ENCODE measurements at places on chromosomes 5 and 9. TPM values are rescaled to one million over a fixed set of nuclear protein-coding genes. Genes with fewer than 3 reads are reported as not detected.

Gene ARSI
- 0.27 TPM for polyA plus RNA-seq

Gene CTSL
- polyA plus RNA-seq = 134 TPM

Gene TAF11L5
- polyA plus RNA-seq = not detected

Gene LECT2
- polyA plus RNA-seq = not detected

Gene FAM200C
- polyA plus RNA-seq = 6.8 TPM

Gene PLPPR1
- polyA plus RNA-seq = 0.08 TPM

Gene PFN3
- polyA plus RNA-seq = not detected

Gene DOK3
- 10.7 TPM for polyA plus RNA-seq

Gene FAM114A2
- polyA plus RNA-seq = 6.5 TPM

Gene EPB41L4B
- 9.2 TPM for polyA plus RNA-seq

Gene SPATA31D4
- not detected for polyA plus RNA-seq

Gene TAF11L10
- not detected for polyA plus RNA-seq
